ENCODE measurements at places on chromosomes 11 and 22.

GRCh38 chr11:115693002-115693401, 188.8 kb upstream of the CADM1 start:
- DNase-seq = no peak

DNA sequence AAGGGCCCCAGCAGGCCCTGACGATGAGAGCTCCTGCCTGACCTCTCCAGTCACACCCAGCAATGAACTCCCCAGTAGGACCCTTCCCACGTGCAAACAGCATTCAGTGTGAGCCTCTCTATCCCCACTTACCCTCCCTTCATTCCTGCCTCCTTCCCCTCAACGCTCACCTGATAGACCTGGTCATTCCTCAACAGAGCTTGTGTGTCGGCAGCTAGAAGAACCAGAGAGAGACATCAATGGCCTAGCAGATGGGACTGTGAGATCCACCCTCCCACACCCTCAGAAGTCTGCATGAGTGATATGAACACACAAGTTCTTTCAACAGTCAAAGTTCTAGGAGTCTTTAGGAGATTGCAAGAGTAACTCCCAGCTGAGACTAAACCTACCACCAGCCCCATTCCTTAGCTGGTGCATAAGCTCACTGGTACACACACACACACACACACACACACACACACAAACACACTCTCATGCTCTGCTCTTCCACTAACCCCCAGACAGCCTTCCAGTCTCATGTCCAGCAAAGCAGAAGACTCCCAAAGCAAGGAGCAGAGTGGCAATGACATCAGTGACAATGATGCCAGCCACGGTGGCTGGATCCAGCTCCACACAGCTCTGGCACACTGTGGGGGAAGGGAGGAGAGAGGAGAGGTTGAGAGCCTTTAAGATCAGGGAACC, 3.1 kb downstream of the CD3D start:
- DNase-seq = no peak

- DNase-seq = no peak
Measured at GRCh38 chr11:7536100-7536499, 22.3 kb downstream of the PPFIBP2 start.

GRCh38 chr22:23913306-23913660, 19.1 kb downstream of the MIF start:
- DNase-seq = no peak

GRCh38 chr11:114559425-114560310, at the start of gene NXPE1:
TSS of gene NXPE1 (minus strand) at chr11:114559881. CDS start at chr11:114551201, 8,680 bp downstream.
- no peak for DNase-seq

DNA sequence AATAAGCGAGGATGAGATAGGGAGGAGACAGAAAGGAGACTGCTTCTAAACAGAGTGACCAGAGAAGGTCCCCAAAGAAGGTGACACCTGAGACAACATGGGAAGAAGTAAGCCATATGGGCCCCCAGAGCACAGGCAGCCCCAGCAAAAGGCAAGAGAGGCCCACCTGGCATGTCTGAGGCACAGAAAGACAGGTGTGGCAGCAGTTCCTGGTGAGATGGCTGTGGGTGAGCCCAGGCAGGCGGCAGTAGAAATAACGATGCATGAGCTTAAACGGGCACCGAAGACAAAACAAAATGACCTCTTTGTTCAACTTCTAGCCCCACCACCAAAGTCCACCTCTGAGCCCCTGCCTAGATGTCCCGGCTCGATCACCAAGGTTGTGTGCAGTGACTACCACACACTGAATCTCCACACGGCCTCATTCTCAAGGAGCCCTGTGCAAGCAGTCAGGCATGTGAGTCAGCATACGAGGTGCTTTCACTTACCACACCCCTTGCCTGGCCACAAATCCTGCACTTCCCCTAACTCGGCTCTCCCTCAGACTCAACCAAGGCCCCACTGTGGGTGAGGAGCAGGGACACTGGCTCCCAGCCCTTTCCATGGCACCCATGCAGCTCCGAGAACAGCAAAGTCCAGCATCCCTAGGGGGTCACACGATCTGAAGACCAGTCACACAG, 77.6 kb downstream of the PACSIN2 start:
- DNase-seq = no peak

GRCh38 chr11:1087961-1088926, 13.6 kb downstream of the MUC2 start:
- DNase-seq = no peak

- no peak for DNase-seq
Measured at GRCh38 chr11:11821899-11822298, 19.9 kb upstream of the USP47 start.

- no peak for DNase-seq
Measured at GRCh38 chr11:119424775-119425174, 1.8 kb upstream of the THY1 start.

DNA sequence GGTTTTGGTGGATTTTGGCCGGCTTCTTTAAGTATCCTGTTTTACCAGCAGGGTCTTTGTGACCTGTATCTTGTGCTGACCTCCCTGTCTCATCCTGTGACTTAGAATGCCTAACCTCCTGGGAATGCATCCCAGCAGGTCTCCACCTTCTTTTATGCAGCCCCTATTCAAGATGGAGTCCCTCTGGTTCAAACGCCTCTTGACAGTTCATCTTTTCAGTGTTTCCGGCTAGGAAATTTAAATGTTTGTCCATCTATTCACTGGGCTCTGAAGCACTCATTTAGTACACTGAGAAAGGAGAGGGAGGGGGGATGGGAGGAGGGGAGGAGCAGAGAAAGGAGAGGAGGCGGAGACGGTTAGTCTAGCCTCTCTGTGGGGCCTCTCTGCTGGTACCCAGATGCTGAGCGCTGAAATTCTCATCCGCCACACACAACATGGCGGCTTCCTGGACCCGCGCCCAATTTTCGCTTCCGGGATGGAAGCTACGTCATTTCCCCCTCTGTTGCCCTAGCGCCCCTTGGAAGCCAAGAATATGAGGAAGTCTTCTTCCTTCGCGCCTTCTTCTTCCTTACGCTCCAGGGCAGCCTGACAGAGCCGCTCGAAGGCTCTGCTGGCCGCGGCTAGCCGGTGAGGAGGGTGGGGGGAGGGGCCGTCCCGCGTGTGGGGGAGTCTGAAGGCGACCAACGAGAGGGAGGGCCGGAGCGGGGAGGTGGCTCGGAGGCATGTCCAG, 69.0 kb upstream of the SYT13 start:
- peak; percentile 79 for DNase-seq

- no peak for DNase-seq
Measured at GRCh38 chr11:117473481-117474091, 145.9 kb downstream of the CEP164 start.

DNA sequence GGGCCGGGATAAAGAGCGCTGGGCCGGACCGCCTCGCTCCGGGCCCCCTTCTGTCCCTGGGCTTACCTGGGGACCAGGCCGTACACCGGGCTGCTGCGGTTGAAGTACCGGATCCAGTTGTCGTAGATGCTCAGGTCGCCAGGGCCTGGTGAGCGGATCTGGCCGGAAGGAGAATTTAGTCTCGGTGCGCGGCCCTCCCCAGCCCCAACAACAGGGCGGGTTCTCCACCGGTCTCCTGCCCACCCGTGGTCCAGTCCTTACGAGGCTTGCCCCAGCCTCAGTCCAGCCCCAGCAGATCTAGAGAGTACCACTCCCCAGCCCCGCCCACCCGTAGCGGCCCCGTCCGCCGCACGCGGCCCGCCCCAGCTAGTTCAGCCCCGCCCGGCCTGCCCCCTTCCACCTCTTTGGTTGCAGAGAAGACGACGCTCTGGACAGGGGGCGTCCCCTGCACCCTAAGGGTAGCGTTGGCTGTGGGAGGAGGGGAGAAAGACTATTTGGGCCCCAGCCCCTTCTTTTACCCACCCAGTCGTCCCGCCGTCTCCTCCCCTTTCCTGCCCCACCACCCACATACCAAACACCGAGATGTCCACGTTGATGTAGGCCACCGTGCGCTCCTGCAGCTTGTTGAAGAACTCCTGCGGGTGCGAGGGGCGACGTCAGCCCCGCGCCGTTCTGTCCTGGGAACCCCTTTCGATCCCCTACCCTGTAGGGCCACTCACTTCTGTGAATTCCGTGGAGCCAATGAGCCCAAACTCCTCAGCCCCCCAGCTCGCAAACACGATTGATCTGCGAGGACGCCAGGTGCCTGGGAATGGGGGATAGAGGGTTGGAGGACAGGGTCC, 6.8 kb downstream of the SAC3D1 start:
- no peak for DNase-seq

- no peak for DNase-seq
Measured at GRCh38 chr22:22390989-22391388, 117.6 kb downstream of the ZNF280B start.

GRCh38 chr11:84564180-84564866, 1062.8 kb downstream of the DLG2 start:
- peak; percentile 6 for DNase-seq

DNA sequence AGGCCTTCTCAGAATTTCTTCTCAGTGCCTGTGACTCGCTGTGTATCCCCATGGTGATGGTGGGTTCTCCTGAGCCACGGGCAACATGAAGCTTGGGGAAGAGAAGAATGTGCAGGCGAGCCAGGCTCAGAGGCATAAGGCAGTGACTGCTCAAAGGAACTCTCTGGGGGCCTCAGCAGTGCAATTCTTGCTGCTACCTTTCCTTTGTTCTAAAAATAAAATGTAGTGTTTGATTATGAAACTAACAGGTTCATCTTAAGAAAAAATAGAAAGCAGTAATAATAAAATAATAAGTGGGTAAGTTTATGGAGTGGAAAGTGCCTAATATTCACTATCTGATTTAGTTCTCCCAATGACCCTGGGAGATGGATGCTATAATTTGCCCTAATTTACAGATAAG, 46.7 kb downstream of the MEI1 start:
- no peak for DNase-seq

- no peak for DNase-seq
Measured at GRCh38 chr11:23976426-23976825, 520.4 kb upstream of the LUZP2 start.

- no peak for DNase-seq
Measured at GRCh38 chr11:42620796-42621195, 691.0 kb upstream of the API5 start.

GRCh38 chr11:71420455-71421241, 27.5 kb downstream of the DHCR7 start:
- DNase-seq = no peak

DNA sequence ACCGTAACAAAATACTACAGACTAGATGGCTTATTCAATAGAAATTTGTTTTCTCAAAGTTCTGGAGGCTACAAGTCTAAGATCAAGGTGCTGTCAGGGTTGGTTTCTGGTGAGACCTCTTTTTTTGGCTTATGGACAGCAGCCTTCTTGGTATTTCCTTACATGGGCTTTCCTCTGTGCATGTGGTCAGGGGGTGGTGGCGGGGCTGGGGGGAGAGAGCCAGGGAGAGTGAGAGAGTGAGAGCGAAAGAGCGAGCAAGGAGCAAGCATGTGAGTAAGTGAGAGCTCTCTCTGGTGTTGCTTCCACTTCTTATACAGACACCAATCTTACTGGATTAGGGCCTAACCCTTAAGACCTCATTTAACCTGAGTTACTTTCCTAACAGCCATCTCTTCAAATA, 181.5 kb downstream of the TMEM135 start:
- DNase-seq = no peak

GRCh38 chr22:28977481-28977971, 84.1 kb downstream of the C22orf31 start:
- no peak for DNase-seq

DNA sequence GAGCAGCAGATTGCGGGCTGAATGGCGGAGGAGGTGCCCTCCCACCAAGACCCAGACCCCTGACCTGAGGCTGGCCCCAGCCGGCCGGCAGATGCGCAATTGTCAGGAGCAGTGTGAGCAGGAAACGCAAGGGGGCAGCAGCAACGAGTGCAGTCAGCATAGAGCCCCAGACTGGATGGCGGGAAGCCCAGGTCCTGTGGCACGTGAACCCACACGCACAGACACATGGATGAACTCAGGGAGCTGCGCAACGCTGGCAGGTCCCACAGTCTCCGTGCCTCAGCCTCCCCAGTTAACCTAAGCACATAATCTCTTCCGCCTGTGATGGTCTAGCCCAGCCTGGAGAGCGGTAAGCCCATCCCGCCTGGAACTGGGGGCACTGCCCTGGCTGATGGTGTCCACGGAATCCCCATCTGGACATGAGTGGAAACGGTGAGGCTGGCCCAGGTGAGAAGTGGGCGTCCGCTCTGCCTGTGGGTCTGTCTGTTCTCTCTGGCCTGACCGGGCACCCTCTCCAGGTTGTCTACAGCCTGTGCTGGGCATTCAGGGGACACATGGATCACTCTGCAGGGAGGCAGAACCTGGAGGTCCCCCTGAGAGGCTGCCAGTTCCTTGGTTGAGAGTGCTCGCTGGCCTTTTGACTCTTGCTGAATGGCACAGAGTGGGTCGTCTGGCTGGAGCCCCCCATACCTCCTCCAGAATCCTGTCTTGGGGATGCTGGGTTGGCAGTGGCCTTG, 626 bp upstream of the TBX10 start:
- DNase-seq = peak; percentile 14

GRCh38 chr22:47309946-47310345, 547.5 kb downstream of the TBC1D22A start:
- no peak for DNase-seq

- DNase-seq = no peak
Measured at GRCh38 chr11:17714356-17714854, 5.0 kb upstream of the MYOD1 start.

DNA sequence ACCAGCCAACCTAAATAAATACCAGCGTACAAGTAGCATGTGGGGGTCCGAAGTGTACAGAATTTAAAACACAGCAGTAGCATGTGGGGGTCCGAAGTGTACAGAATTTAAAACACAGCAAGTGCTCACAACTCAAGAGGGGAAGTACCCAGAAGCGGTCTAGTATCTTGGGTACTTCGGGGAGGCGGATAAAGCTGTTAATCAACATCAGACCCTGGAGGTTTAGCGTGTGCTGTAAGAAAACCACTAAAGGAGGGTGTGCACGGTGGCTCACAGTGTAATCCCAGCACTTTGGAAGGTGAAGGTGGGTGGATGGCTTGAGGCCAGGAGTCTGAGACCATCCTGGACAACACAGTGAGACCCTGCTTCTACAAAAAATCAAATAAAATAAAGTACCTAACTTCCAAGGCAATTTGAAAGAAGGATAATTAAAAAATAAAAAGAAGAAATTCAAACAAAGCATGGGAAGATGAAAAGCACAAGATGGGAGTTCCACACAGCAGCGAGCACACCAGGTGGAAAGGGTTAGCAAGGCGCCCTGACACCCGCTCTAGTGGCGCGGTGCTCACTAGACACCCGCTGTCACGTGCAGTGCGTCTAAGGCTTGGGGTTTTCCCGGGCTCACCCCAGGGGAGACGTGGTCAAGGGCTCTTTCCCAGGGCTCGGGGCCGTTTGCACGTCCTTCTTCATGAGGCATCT, 35.0 kb upstream of the MOB2 start:
- DNase-seq = no peak

Measured in foreskin melanocyte (primary cell).